ENCODE measurements at places on chromosomes 4 and X. TPM values are rescaled to one million over a fixed set of nuclear protein-coding genes. Genes with fewer than 3 reads are reported as not detected.

RTL3 gene
- total RNA-seq, result not detected

SYN1 gene
- 0.71 TPM for total RNA-seq

TLR10 gene
- not detected for total RNA-seq

CHRDL1 gene
- not detected for total RNA-seq

CDX4 gene
- not detected for total RNA-seq

CT45A2 gene
- total RNA-seq, result not detected

HSFX1 gene
- 0.25 TPM for total RNA-seq
